ENCODE measurements at places on chromosomes 2 and 18.

GRCh38 chr2:8575038-8575833, 106.6 kb upstream of the ID2 start:
- peak; percentile 27 for DNase-seq

DNA sequence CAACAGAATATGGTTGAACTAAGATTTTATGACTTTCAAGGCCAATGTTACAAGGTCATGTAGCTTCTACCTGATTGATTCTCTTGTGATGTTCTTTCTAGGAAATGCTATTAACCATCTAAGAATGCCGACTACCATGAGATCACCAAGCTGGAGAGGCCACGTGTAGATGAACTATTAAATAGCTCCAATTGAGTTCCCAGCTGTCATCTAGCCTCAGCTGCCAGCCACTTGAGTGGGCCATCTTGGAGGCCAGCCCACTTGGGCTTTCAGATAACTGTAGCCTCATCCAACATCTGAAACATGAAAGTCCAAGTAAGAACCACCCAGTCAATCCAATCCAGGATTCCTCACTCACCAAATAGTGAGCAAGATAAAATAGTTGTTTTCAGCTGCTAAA, 376.9 kb upstream of the TMEFF2 start:
- no peak for DNase-seq

DNA sequence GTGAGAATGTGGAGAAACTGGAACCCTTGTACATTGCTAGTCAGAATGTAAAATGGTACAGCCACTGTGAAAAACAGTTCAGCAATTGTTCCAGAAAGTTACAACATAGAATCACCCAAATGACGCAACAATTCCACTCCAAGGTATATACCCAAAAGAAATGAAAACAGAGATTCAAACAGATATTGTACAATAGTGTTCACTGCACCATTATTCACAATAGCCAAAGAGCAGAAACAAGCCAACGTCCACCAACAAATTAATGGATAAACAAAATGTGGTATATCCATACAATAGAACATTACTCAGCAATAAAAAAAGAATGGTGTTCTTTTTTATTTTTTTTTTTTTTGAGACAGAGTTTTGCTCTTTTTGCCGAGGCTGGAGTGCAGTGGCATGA, 10.9 kb downstream of the CLASP1 start:
- no peak for DNase-seq

DNA sequence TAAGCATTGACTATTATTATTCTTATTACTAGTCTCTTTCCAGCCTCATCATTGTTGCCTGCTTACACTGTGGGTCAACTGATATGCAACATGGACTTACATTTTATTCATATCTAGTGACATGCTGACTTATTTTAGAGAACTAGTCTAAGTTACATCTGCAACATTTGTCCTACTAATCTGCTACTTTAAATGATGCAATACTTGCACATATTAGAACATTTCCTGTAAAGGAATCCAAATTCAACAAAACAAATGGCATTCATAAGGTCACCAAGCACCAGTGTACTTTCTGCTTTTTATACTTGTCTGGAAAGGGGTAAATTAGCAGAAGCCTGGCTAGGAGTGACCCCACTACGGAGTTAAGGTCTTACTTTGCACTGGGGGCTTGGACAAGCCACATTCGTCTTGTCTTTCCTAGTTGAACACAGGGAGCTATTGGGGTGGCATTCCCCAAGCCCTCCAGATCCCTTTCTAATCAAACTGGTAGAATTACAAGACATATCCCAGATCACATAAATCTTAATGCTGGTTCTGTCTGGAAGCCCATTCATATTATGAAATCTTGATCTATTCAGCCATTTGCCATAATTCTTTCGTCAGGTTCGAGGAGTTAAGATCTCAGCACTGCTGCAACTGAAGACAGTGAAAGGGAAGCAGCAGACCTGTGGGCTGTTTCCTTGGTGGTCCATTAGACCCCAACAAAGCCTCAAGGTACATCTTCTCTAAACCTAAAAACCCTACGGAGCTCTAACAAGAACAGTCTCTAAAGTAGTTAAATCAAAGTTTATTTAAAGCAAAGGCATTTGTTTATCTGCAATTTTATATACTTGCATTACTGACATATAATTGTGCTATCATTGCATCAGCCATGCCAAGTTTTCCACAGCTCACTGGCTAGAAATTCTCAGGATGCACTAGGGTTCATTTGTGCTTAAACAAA, 49.9 kb upstream of the RTN4 start:
- DNase-seq, result no peak

DNA sequence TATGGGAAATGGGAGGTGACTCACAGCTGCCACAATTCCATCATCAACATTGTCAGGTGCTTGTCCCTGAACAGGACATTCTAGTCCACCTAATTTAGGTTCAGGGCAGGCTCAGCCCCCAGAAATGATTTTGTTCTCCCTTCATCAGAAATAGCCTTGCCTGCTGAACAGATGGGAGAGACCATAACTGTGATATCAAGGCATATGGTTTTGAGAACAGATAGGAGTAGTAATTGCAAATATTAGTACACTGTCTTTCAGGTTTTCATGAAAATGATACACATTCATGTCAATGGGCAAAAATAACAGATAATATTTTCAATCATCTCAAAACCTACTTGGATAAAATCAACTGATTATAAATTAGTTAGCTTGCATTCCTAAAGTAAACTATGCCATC, 316.5 kb downstream of the MBD2 start:
- no peak for DNase-seq

DNA sequence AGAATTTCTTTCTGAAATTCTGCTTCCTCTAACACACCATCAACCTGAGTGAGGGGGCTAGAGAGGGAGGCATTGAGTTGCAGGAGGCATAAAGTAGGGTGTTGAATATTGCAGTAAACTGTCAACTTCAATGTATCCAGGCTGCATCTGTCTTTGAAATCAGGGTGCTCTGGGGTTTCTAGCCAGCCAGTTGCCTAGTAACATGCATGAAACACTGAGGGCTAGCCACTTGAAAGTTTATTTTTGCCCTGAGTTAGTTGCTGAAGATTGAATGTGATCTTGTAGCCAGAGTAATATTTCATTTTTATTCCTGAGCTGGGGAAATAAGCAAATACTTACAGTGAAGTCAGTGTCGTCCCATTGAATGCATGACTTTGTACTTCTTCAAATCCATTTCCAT, 41.9 kb downstream of the LHCGR start:
- DNase-seq, result no peak

DNA sequence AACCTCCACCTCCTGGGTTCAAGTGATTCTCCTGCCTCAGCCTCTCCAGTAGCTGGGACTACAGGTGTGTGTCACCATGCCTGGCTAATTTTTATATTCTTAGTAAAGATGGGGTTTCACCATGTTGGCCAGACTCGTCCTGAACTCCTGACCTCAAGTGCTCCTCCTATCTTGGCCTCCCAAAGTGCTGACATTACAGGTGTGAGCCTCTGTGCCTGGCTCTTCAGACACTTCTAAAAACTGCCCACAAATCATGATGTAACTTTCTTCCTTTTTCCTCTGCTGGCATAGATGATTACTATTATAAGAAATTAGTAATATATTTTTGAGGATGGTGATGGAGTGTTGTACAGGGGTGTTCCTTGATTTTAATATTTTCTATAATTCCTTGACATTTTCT, 6.0 kb downstream of the OSBPL6 start:
- DNase-seq, result no peak

DNA sequence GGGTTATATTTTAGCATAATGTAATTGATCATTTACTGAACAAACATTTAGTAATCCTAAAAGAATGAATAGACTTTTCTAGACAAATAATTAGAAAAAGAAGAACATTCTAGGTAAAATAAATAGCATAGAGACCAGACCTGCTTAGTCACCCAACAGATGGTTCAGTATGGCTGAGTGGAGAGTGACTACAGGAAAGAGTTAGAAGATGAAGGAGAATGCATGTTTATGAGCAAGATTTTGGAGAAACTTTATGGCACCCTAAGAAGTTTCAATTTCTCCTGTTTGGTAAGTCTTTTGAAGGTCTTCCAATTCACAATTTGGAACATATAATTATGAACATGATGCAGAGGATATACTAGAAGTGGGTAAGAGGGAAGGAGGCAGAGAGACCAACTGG, 32.9 kb downstream of the FAP start:
- DNase-seq, result no peak

Data from NCI-H526 treated with DMSO at 0.1 percent for 48 hours (cell line).